ENCODE measurements at places on chromosomes 13 and 19.

- DNase-seq: no peak
Observed at GRCh38 chr19:17602872-17603510, 47.5 kb downstream of the COLGALT1 start.

DNA sequence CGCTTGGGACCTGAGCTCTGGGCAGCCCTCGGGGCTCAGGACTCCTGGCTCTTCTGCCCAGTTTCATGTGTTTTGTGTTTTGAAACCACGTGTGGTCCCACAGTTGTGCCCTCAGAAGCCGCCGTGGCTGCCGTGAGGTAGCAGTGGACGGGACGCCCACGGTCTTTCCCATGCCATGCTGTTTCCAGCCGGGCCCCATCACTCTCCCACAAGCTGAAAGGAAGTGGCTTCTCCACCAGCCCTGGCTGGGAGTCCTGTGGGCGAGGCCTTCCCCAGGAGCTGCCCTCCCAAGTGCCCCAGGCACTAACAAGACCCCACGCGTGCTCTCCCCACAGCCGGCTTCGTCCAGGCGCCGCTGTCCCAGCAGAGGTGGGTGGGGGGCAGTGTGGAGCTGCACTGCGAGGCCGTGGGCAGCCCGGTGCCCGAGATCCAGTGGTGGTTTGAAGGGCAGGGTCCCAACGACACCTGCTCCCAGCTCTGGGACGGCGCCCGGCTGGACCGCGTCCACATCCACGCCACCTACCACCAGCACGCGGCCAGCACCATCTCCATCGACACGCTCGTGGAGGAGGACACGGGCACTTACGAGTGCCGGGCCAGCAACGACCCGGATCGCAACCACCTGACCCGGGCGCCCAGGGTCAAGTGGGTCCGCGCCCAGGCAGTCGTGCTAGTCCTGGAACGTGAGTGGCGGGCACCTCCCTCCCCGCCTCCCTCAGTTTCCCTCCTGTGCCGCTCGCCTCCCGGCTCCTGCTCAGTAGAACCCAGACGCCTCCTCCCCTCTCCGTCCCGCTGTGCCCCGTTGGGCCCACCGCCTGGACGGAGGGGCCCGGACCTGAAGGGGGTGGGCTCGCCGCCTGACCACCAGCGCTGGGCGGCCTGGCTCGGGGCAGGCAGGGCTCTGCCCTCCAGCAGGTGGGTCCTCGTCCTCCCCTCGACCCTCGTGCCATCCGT is 5.3 kb downstream of the BSG start:
- no peak for DNase-seq

- DNase-seq: no peak
Observed at GRCh38 chr13:113468029-113468428, 14.7 kb upstream of the ADPRHL1 start.

GRCh38 chr19:2016041-2016807 is 710 bp upstream of the BTBD2 start:
- peak; percentile 85 for DNase-seq

GRCh38 chr13:46265292-46265691 is 53.6 kb downstream of the LRRC63 start:
- DNase-seq: no peak

GRCh38 chr13:52852444-52852843 is 4.0 kb upstream of the PCDH8 start:
- DNase-seq: no peak

GRCh38 chr13:28658539-28658795 is 463 bp upstream of the POMP start:
- DNase-seq: no peak

GRCh38 chr13:62747629-62748028 is 1332.0 kb upstream of the PCDH20 start:
- DNase-seq: no peak

Measured in HAP-1 (cell line).